WTC11 (cell line): ENCODE measurements at places on chromosomes 6 and 20.

GRCh38 chr20:31747640-31748039, 8.6 kb downstream of the TPX2 start:
- no peak for DNase-seq

- DNase-seq = no peak
These were observed 33.9 kb downstream of the ADTRP start for GRCh38 chr6:11744753-11745152.

DNA sequence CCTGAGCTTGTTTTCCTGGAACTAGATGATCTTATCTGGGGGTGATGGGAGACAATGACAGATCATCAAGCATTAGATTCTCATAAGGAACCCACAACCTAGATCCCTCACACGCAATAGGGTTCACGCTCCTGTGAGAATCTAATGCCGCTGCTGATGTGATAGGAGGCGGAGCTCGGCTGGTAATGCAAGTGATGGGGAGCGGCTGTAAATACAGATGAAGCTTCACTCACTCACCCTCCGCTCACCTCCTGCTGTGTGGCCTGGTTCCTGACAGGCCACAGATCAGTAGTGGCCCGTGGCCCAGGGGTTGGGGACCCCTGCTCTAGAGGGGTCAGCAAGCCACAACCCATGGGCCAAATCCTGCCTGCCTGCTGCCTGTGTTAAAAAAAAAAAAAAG, 435.9 kb downstream of the CD83 start:
- no peak for DNase-seq

DNA sequence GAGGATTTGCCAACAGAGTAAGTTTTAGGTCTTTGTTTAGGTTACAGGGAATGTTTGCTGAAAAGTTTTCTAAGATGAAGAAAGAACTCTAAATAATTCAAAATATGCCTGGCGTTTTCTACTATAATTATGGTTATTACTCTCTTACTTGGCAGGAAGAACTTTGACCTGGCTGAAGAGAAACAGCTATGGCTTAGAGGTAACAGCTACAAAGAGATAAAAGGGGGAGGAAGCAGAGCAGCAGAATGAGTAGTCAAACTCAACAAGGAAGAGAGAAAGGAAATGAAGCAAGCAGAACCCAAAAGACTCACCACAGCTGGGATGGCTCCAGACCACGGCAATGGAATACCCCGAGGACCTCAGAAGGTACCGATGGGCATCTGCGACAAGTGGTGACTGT, 95.6 kb downstream of the KIF16B start:
- no peak for DNase-seq

DNA sequence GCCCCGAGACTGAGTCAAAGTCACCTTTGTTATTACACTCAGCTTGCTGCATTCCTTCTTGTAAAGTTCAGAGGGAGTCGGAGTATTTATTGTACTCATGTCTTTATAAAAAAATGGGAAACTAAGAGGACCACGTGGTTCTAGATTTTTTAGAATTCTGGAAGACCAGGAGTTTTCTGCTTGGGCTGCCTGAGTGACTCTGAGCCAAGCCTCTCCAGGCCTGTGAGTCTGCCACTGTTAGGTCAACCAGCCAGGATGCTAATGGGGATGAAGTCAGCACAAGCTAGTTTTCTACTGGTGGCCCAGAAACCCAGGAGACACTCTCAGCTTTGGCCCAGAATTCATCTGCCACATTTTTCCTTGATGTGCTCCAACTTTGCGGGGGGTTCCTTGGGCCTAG, 453.5 kb upstream of the SULF2 start:
- DNase-seq = no peak

DNA sequence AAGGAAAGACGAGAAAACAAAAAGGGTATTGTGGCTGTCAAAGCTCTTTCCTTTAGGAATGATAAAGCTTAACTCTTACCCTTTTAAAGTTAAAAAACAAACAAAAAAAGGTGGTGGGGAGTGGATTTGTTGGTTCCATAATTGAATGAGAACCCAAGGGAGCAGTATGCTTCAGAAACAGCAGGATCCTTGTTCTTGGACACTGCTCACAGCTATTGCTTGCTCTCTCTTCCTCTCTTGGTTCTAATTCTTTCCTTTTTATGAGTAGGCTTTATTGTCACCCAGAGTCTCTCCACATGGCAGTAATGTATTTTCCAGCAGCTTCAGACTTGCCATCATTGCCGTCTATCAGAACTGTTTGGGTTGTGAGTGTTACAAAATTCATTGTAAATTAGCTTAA, 18.7 kb upstream of the ATRN start:
- no peak for DNase-seq
